ENCODE measurements at places on chromosomes 7 and 10. TPM values are rescaled to one million over a fixed set of nuclear protein-coding genes. Genes with fewer than 3 reads are reported as not detected.

HTR5A gene
- not detected for total RNA-seq

FRMD4A gene
- total RNA-seq, result 4.9 TPM

GDF2 gene
- total RNA-seq, result not detected

PHKG1 gene
- total RNA-seq, result 0.63 TPM
